Iris pigment epithelial cell (primary cell): ENCODE measurements at places on chromosomes 2 and 18.
A peak's percentile ranks its signal among the peaks of the same experiment; 100 is the strongest.

GRCh38 chr2:14297906-14298305 is 334.6 kb upstream of the LRATD1 start:
- peak; percentile 4 for DNase-seq

- no peak for DNase-seq
Measured at GRCh38 chr2:46456789-46457188, 22.6 kb upstream of the TMEM247 start.

DNA sequence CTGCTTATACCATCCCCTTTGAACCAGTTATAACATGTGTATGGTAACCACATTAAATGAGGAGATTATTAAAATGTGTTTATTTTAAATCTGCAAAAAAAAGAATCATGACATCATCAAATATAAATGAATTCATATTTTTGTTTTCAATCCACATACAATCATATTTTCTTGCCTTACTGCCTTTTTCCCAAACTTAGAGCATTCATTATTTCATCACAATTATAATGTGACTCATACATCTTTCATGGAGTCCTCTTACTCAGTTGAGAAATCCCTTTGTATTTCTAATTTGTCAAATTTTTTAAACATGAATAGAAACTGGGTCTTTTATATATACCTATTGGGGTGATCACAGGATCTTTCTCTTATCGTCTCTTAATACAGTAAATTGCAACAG is 909.6 kb downstream of the DSC3 start:
- DNase-seq: peak; percentile 18

DNA sequence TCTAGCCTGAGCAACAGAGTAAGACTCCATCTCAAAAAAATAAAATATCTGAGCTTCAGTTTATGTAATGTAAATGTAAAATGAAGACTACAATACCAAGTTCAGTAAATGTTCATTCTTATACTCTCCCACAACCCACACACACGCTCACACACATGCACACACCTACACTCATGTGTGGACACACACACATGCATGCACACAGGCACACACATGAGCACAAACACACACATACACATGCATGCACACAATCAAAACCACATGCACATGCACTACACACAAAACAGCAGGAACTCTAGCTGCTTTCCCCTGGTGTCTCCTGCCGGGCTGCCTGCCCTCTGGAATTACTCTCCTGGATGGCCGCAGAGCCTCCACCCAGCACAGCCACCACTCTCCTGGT is 90.6 kb downstream of the GFPT1 start:
- DNase-seq: no peak

GRCh38 chr2:56217106-56217505 is 33.3 kb downstream of the CCDC85A start:
- no peak for DNase-seq

DNA sequence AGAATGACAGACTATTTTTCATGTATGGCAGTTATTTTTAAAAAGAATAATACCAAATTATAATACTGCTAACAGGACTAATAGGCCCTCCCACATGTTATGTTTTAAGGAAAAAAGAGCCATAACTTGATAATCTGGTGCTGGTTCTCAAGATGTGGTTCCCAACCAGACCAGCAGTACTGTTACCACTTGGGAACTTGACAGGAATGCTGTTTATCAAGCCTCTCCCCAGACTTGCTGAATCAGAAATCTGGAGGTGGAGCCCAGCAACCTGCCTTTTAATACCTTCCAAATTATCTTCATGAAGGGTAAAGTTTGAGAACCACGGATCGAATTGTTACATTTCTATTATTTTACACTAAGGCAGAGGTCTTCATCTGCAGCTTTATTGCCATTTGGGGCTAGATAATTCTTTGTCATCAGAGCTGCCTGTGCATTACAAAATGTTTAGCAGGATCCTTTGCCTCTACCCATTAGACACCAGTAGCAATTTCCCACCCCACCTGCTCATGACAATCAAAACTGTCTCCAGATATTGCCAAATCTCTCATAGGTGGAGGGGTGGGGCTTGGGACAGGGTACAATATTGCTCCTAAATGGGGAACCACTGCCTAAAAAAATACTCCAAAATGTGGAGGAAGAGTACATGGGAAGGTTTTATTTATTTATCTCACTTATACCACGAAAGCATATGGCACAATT is 629.6 kb downstream of the ARHGAP15 start:
- DNase-seq: peak; percentile 14

GRCh38 chr2:193332941-193333340 is 1138.2 kb upstream of the TMEFF2 start:
- DNase-seq: peak; percentile 32

- no peak for DNase-seq
Measured at GRCh38 chr2:147247749-147248148, 597.1 kb upstream of the ACVR2A start.

- DNase-seq: no peak
Measured at GRCh38 chr2:171227066-171227782, 66.5 kb upstream of the TLK1 start.

- no peak for DNase-seq
Measured at GRCh38 chr18:7885865-7886264, 318.7 kb downstream of the PTPRM start.

DNA sequence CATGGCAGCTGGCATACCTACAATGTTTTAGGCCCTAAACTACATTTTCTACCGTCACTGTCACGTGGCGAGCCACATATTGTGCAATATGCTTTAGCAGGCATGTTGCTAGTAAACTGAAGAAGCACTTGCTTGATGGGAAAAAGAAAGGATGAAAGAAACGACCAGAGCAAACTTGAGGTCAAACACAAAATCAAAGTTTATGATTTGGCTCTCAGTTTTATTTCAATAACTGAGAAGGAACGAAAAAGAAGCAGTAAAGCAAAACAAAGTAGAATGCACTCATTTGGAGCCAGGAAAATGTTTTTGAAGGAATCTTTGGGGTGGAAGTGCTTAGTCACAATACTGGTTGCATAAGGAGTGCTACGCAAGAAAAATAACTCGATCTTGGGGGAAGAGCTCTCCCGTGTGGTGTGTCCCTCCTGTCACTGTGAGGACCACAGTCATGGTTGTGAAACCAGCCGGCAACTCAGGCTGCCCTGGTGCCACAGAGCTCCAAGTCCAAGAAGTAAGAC is 349.8 kb downstream of the RBM43 start:
- peak; percentile 97 for DNase-seq

- DNase-seq: peak; percentile 76
Measured at GRCh38 chr18:32542221-32542798, 71.6 kb upstream of the GAREM1 start.

GRCh38 chr2:100619951-100620350 is 57.2 kb downstream of the PDCL3 start:
- DNase-seq: no peak
